Activated CD4-positive, alpha-beta T cell treated with anti-CD3 and anti-CD28 coated beads, Interleukin-2, amount 50 U/mL, for 48 hours (primary cell): ENCODE measurements at places on chromosomes 12 and 14.

DNA sequence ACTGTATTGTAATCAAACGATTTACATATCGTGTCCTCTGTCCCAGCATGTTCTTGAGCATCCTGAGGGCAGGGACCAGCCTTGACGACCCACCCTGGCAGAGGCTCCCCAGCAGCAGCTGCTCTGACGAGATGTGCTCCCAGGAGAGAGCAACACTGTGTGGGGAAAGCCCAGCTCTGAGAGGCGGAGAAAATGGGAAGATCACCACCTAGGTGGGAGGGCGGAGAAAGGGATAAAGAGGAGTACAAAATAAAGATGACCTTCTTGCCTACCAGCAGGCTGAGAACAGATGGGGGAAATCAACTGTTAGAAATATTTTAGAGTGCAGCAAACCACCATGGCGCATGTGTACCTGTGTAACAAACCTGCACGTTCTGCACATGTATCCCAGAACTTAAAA lies 71.5 kb upstream of the CAPRIN2 start:
- DNase-seq = no peak

DNA sequence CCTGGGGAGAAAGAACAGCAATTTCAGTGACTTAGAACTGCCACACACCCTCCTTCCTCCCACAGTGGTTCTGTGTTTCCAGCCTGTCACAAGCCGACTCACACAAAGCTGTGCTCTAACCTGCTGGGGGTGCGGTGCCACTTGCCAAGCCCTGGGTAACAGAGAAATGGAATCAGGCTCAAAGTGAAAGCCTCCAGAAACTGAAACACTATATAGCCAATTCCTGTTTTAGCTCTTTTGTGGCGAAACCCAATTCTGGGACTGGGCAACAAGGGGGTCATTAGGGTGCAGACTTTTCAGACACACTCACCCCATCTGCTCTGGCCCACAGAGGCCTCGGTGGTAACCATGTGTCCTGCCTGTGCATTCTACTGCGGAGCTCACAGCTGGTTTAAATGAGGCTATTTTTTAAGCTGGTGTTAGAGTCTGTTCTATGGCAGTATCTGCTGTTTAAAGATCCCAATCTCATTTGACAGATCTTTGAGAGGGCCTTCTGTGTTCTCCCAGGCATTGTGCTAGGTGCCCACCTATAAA lies 15.2 kb upstream of the ACTR6 start:
- peak; percentile 10 for DNase-seq

DNA sequence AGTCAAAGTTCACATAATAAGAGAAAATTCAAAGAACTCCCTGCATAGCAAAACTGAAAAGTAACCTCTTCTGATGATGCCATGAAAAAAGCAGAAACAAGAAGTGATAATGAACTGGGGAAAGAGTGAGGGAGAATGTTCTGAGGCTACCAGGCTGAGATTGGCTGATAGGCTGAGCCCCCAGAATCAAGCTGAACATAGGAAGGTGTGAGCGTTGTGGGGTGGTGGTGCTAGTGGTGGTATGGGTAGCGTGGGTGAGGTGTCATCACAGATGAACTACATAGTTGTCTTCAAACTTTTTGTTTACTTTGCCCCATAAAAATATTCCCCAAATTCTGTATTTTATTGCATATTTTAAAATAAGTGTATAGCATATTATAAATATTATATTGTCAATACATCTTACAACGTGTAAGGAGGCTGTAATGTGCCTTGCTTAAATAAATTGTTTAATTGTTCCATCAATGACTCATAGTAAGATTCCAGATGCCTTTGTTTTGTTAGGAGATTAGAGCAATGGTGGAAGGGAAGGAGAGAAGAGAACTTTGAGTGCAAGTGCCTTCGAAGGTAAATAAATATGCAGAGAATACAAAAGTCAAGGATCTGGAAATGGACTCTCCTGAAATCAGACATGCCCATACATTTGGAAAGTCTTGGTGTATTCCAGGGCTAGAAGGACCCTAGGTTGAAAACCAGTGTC lies 15.8 kb upstream of the CFAP54 start:
- no peak for DNase-seq

- no peak for DNase-seq
These were observed 226.4 kb upstream of the AMIGO2 start for GRCh38 chr12:47306130-47306529.

DNA sequence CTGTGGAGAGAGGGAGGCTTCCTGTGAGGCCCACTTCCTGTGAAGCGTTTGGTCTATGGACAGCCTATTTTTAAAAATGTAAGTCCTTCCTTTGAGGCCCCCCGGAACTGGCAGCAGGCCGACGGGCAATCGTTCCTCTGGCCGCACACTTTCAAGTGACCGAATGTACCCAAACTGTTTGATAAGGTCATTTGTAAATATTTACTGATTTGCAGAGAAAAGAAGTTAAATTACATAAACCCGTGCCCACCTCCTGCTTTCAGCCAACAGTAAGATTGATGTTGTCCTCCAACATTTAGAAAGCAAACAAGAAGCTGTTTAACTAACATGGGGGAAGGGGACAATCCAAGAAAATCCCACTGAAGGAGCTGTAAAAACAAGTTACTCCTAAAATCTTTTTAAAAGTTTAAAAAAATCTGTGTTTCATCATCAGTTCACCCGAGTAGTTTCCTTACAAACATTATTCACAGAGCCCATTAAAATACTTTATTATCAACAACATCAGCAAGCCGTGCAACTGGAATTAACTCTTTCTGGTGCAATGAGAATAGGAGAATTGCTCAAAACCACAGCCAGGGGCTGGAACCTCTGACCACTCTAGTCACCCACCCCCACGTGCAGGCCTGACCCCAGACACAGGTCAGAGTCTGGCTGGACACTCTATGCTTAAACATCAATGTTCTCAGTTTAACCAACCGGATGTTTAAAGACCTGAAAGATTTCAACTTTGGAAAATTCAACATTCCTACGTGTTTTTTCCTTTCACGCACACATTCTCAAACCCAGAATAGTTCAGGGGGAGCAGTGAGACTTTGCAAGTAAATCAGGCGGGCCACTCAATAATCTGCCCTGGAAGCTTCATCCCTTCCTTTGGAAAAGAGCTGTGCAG lies 65.3 kb downstream of the FOXN3 start:
- peak; percentile 23 for DNase-seq

GRCh38 chr12:132492522-132492921 lies 2.6 kb downstream of the FBRSL1 start:
- peak; percentile 30 for DNase-seq

DNA sequence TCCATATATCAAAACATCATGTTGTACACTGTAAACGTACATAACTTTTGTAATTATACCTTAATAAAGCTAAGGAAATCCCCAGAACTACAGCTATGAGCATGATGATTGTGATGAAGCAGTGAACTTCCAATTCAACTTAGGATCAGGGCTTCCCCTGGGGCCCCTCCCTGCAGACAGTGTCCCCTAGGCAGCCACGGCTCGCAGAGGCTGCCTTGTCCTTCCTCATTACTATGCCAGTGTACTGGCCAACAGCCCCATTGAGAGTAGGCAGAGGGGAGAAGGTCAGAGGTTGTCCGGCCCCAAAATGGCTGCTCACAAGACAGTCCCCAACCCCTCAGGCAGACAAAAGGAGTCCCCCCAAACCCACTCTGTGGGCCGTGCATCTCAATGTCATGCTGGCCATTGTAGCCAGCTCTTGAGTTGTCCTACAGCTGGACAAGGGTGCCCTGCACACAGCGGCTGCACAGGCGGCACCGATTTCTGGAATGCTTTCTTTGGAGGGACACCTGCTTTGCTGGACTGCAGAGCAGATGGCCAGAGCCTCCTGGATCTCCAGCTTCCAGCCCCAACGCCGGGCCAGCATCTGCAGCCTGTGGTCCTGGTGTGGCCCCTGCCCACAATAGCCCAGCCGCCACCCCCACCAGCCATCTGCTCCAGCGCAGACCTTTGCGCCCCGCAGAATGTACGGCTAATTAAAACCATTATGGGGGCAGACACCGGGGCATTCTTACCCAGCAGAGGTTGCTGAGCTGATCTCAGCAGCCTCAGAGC lies 46.1 kb downstream of the NIN start:
- DNase-seq = no peak

DNA sequence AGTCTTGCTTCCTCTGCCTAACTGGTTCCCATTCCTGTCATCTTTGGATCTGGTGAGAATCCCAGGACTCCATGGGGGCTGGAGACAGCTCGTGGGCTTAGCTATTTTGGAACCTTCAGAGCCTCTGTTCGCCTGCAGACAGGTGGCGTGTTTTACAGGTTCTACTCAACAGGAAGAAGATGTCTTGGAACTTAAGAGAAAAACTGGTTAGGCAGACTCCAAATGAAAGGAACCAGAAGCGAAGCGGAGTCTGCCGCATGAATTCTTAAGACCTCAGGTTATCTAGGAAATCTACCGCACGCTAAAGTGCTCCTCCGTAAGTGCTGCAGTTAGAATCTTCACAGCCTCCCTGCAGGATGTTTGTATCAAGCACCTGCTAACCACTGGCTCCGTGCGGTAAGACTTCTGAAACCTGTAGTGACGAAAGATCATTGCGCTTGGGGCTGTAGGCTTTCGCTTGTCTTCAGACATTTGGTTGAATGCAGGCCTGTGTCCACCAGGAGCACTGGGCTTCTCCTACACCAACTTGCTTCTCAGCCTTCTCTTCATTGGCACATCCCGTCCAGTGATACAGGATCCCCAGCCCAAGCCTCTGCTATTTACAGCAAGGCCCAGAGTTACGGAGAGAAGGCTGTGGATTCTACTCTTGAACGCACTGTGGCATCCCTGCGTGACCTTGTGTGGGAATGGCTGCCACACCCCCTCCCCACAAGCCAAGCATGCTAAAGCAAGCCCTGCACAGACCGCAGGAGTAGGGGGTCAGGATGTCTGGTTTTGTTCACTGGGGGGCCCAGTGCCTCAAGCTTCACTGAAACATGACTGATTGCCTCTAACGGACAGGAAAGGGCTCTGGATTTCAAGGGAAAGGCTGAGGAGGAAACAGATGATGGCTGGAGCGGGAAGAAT lies 35.0 kb downstream of the ACADS start:
- no peak for DNase-seq

DNA sequence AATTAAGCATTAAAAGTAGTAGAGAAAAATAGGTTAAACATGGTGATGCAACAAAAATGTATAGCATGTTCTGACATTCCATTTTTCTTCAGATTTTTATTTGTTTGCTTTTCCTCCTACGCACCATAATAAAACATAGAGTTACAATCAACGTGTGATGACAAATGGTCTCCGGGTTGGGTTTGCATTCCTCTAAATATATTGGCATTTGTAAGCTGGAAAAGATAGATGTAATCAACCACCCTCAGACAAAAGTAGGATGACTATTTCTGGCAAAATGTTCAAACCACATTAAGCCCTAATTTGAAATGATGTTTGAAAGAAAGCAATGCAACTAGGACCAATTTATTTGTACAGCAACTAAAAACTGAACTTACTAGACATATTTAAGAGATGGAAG lies 58.4 kb downstream of the SLC25A21 start:
- no peak for DNase-seq

- DNase-seq = no peak
These were observed 3.9 kb downstream of the CEBPE start for GRCh38 chr14:23115039-23115731.

DNA sequence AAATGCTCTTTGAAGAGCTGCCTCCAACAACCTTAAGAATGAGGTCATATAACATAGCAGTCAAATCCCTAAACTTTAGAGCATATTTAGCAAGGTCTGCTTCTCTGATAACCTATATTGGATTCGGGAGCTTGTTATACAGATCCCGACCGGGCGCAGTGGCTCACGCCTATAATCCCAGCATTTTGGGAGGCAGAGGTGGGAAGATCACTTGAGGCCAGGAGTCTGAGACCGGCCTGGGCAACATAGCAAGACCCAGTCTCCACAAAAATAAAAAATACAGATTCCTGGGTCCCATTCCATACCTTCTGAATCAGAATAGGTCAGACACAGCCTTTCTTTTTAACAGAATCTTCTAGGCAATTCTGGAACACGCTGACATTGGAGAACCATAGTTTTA lies 46.7 kb downstream of the SPRING1 start:
- no peak for DNase-seq

GRCh38 chr12:20211541-20211940 lies 156.8 kb upstream of the PDE3A start:
- no peak for DNase-seq

DNA sequence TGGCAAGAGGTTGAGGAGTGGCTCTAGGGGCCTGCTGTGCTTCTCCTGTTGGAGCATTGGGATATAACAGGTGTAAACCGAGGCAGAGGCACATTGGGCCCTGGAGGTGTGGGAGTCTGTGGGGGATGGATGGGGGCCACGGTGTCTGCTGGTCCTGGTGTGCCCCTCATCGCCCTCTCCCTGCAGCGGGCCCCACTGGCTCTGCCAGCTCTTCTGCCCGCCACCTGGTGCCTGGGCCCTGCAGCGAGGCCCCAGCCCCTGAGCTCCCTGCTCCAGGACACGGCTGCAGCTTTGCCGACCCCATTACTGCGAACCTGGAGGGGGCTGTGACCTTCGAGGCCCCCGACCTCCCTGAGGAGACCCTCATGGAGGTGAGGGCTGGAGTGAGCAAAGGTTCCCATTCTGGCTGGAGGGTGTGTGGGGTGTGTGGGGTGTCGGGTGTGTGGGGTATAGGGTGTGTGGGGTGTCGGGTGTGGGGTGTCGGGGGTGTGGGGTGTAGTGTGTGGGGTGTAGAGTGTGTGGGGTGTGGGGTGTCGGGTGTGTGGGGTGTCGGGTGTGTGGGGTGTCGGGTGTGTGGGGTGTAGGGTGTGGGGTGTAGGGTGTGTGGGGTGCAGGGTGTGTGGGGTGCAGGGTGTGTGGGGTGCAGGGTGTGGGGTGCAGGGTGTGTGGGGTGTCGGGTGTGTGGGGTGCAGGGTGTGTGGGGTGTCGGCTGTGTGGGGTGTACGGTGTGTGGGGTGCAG lies 10.6 kb upstream of the PUS1 start:
- DNase-seq = no peak

- no peak for DNase-seq
These were observed 41.8 kb upstream of the SMUG1 start for GRCh38 chr12:54230555-54230954.

- DNase-seq = no peak
These were observed 39.1 kb downstream of the GAS2L3 start for GRCh38 chr12:100612606-100613005.

- DNase-seq = peak; percentile 13
These were observed 141.8 kb downstream of the VRK1 start for GRCh38 chr14:96938946-96939345.

- no peak for DNase-seq
These were observed 51.3 kb downstream of the AMN start for GRCh38 chr14:102973706-102974285.

- no peak for DNase-seq
These were observed 326.0 kb downstream of the RAD51B start for GRCh38 chr14:68145539-68145938.

DNA sequence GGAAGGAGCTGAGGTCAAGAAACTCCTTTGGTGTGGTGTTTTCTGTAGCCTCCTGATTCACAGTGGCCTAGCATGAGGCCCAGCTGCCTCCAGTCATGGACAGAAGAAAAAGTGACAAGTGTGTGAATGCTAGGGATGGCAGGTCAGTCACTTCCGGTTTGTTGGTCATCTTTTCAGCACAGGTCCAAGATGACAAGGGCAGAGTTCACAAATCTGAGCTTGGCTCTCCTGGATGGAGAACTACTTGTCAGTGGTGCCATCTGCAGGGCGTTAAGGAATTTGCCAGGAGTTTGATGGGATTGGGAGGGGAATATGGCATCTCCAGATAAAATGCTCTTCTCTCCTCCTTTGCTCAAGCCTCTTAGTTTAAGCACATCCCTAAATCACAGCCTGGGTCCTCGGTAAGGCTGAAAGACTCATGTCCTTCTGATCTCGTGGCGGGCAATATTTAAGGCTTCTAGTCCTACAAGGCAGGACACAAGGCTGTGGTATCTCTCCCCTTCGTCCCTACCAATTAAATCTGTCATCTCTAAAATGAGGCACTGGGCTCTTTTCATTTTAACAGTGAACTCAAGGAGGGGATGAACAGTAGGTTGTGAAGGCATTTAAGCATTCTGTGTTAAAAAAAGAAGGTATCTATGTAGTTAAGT lies 10.0 kb downstream of the TUBA1B start:
- no peak for DNase-seq
